NCI-H1694 (cell line): ENCODE measurements at places on chromosomes 11 and 22.

DNA sequence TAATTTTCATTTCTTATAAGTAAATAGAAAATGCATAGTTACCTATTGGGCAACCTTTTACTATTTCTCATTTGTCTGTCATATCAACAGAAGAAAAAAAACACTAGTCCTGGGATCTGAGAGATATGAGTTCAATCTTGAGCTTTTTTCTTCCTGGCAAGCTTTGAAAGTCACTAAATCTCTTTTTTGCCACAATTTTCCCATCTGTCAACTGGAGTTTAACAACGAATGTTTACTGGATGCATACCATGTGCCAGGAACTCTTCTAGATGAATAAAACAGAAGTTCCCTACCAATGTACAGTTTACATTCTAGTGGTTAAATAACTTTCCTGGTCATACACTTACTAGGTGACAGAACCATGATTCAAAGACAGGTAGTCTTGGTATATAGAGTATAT is 31.0 kb downstream of the FSHB start:
- DNase-seq, result no peak

- DNase-seq, result no peak
Observed at GRCh38 chr11:126358763-126359160, 3.3 kb downstream of the ST3GAL4 start.

DNA sequence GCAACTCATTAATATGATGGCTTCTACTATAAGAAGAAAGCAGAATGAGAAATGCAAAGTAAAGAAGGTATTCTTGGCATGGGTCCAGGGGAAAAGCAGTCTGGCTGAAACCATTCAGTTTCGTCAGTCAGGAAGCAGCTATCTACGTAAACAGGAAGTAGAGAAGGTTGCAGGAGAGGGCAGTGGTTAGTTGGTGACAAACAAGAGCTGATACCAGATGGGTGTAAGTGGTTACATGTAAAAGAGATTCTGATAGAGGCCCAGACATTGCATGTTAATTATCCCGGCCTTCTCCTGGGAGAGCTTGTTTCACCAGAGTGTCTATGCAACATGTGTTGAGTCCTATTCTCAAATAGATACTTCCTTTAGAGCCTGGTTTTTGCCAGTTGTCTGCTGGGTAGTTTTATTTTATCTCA is 58.4 kb upstream of the PSMA1 start:
- peak; percentile 3 for DNase-seq

DNA sequence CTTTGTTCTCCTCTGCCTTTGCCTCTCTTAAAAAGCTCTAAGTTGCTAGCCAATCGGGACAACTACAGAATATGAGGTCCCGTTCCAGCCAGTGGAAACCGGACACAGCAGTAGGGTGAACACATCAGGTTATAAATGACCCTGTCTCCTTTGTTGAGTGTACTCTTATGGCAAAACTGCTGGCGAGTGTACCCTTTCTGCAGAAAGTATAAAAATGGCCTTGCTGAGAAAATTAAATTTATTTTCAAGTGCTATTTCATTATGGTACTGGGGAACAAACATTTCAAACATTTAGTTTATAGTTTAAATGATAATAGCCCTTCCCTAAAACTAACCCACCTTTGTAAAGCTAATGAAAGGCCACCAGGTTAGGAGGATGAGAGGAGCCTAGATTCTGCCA is 6.0 kb upstream of the LGALS12 start:
- no peak for DNase-seq
